ENCODE measurements at places on chromosomes 7 and 10.

GRCh38 chr10:24385776-24386175, 176.8 kb downstream of the KIAA1217 start:
- DNase-seq = no peak

DNA sequence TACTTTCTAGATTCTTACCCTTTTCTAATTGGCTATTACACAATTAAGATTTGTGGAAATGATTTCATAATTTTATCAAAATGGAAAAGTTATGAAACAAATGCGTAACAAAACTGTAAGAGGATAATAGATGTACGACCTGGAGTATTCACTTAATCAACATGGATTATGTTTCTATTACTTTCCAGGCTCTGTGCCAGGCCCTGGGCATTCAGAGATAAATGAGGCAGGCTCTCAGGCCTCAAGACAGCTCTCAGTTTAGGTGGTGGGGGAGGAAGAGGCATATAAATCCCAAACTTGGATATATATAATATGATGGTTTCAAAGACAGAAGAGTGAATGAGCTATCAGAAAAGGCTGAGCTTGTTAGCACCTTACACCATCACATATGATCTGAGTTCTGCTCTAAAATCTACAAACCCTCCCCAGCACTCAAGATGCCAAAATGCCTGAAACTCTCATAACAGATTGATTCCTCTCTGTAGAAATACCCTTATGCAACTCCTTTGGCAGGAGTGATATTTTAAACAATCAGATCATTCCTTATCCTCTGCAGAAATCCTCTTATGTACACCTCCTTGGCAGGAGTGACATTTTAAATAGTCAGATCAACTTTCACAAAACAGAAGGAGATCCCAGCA, 42.5 kb downstream of the ACBD5 start:
- DNase-seq = no peak

GRCh38 chr10:48973065-48973464, 33.4 kb upstream of the LRRC18 start:
- no peak for DNase-seq

GRCh38 chr7:92872701-92873100, 36.3 kb upstream of the CDK6 start:
- no peak for DNase-seq

DNA sequence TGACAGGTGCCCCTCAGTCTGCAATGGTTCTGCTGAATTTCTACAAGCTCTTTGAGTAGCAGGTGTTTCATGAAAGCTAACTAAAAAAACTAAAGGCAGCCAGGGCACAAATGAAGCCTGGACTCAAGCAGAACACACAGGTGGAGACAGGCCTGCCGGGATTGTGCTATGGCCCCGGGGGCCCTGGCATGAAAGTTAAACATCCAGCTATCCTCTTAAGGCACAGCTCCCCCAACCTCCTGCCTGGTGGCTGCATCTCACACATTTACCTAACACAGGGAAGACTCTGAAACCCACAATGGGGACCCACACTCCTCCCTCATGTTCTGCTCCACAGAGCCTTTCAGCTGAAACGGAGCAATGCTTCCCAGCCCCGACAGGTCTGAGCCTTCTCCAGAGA, 76.3 kb upstream of the CAMK2B start:
- DNase-seq = no peak

DNA sequence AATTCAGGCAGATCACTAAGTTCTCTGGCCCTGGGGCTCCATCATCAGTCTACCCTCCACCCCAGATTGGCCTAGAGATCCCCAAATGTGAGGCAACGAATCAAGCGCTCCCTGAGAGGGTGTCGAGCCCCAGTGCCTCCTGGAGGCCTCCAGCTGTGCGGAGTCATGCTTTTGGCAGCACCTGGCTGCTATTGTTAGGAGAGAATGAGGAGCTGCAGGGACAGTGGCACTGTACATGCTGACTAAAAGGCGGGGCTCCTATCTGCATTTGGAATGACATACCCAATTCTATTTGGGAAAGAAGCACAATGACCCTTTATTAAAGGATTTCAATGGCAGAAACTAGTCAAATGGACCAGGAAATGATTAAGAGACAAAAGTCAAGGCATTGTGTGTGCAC, 161.8 kb downstream of the DPY19L1 start:
- no peak for DNase-seq

GRCh38 chr10:80908611-80909010, 370.9 kb downstream of the SH2D4B start:
- no peak for DNase-seq

GRCh38 chr7:92769844-92770243, 66.5 kb downstream of the CDK6 start:
- no peak for DNase-seq

GRCh38 chr7:12594122-12594897, 23.8 kb downstream of the SCIN start:
- DNase-seq = no peak

DNA sequence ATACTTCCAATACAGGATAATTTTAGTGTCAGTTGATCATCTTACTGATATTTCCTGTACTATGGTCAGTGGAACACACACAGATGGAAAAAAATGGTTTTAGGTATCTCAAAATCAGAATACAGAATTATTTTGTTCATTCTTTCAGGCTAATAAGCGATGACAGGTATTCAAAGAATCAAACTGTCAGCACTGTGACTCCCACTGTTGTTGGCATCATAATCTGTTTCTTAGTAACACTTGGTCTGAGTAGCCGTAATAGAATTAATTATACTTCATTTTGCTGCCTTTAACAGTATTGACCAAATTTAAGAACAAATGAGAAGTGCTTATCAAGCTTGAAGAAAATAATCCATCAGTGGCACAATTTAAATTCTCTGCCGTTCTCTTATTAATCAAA, 215.0 kb downstream of the SKAP2 start:
- DNase-seq = no peak

- DNase-seq = no peak
These were observed 146.2 kb upstream of the KLF6 start for GRCh38 chr10:3931224-3931623.

GRCh38 chr7:70830060-70830395, 301.9 kb upstream of the GALNT17 start:
- DNase-seq = no peak

DNA sequence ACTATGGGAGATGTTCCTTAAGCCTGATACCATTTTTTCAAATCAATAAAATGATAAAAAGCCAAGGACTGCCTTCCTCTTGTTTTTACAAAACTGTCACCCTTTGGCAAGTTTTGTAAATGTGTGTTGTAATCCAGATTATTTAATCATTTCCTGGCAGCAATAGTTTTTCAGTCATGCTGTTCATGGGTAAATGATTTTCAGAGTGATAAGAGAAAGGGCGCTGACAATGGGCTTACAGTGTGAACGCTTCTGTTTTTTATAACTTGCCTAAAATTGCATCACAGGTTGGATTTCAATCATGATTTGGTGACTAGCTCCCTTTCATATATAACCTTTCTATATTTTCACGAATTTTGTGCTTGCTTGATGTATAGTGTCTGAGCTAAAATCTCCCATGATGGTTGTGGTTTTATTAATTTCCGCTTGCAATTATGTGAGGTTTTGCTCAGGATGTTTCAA, 19.0 kb upstream of the DMBT1 start:
- no peak for DNase-seq

DNA sequence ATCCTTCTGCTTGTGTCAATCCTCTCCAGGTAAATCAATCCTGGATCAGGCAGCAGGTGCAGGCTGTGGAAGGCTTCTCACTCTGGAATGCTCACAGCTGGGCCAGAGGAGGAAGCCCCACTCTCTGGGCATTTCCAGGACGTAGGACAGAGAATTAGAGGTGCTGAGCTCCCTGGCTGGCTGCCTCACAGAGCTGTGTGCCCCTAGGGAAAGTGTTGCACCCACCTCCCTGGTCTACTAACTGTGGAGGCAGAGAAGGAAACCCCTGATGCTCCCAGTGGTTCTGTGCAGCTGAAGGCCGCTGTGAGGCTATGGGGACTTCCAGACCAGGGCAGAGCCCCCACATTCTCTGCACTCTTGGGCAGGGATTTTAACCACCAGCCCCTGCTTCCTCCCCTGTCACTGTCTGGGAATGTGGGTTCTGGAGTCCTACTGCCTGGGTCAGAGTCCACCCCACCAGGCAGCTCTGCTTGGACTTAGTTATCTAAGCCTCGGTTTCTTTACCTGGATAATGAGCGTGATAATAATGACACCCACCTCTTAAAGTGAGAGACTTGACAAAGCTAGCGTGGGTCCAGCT, 73.5 kb upstream of the EEPD1 start:
- no peak for DNase-seq

DNA sequence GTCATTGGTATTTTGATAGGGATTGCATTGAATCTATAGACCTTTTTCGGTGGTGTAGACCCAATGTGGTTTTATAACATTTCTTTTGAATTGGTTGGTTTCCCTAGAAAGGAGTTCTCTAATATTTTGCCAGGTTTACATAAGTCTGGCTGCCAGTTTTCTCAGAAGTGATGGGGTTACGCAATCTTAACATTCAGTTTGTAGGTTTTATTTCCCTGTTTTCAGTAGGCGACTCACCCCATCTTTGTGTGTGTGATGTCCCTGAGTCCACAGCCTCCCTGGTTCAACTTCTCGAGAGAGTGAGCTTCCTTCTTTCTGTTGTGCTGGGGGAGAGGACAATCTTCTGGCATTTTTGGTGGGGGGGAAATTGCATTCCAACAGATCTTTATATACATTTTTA, 9.6 kb upstream of the KIF5B start:
- no peak for DNase-seq

GRCh38 chr10:75776738-75777504, 345.5 kb downstream of the LRMDA start:
- DNase-seq = no peak

- no peak for DNase-seq
These were observed 9.7 kb upstream of the MKRN1 start for GRCh38 chr7:140489026-140489359.

GRCh38 chr7:149529136-149529718, 31.6 kb upstream of the ZNF746 start:
- DNase-seq = no peak

GRCh38 chr7:101754424-101755159, 62.8 kb upstream of the CUX1 start:
- DNase-seq = no peak

- DNase-seq = no peak
These were observed 105.3 kb downstream of the SORCS1 start for GRCh38 chr10:107059068-107059804.

GRCh38 chr10:130000918-130001317, 36.8 kb upstream of the EBF3 start:
- DNase-seq = no peak

DNA sequence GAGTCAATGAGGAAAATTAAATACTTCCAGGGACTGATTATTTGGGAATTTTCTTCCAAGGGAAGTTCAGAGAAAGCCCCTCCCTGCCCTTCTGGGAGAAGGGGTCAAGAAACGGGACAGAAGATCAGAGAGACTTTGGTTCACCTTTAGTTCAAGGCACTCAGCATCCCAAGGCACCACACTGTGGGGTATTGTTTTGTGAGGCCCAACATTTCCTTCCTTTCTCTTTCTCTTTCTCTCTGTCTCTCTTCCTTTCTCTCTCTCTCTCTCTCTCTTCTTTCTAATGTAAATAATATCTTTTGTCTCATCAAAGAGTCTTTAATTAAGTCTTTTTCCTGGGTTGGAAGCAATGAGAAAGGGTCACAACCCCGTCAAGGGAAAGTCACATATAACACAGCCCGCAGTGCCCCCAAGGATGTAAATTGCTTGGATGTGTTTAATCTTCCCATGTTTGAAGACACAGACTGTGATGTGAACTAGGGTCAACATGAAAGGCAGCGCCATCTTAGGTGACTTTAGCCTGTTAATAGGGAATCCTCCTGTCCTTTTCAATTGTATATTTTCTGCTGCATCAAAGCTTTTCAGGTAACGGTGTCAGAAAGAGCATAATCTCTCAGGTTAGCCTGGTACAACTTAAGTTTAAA, 983.3 kb upstream of the C7orf33 start:
- DNase-seq = no peak

DNA sequence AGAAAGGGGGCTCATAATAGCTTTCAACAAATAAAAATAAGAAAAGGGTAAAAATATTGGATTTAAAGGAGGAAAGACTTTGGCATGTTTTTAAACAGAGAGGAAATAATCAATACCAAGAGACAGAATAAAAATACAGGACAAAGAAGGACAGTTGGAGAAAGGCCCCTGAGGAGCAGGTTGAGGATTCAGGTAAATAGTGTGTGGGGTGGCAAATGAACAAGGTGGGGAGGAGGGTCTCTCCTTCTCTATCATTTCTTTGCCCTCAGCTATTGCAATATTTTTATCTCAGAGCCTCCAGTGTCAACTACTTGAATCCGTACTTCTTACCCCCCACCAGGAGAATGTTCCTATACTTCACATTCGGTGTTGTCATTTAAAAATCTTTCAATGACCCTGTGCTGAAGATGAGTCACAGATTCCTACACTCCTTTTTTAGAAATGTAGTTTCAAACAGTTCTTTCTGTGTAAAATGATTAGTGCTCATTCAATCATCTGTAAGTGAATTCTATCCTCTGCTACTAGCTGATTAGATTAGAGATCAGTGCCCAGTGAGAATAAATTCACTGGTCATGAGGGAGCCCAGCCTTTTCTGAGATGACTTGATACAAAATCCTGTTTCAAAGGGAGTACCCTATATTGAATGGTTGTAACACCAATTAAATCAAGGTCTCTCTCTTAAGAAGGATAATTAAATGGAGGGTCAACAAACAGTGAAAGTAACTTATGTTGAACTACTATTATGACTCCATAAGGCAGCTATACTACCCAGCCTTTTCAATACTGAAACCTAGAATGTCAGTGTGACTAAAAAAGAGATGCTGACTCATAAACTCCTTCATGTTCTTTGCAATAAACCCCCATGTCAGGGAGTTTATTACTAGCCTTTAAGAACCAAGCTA, 50.4 kb upstream of the WNT16 start:
- DNase-seq = no peak

DNA sequence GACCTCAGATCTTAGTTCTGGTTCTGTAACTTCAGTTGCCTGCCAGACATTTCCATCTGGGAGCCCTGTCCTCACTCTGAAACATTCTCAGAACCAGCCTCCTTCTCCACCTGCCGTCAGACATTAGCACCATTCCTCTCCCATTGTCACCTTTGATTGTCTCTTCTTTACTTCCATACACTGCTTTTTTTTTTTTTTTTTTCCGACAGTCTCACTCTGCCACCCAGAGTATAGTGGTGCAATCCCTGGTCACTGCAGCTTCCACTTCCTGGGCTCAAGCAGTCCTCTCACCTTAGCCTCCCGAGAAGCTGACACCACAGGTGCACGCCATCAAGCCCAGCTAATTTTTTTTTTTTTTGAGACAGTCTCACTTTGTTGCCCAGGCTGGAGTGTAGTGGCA, 21.1 kb upstream of the HIPK2 start:
- no peak for DNase-seq

- DNase-seq = no peak
These were observed 79.0 kb upstream of the HABP2 start for GRCh38 chr10:113473851-113474250.

DNA sequence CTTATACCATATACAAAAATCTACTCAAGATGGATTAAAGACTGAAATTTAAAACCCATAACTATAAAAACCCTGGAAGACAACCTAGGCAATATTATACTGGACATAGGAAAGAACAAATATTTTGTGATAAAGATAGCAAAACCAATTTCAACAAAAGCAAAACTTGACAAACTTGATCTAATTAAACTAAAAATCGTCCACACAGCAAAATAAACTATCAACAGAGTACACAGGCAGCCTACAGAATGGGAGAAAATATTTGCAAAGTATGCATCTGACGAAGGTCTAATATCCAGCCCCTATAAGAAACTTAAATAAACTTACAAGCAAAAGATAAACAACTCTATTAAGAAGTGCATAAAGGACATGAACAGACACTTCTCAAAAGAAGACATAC, 240.1 kb downstream of the HGF start:
- DNase-seq = no peak
